Amniotic epithelial cell (primary cell): ENCODE measurements at places on chromosomes 6 and 20.

DNA sequence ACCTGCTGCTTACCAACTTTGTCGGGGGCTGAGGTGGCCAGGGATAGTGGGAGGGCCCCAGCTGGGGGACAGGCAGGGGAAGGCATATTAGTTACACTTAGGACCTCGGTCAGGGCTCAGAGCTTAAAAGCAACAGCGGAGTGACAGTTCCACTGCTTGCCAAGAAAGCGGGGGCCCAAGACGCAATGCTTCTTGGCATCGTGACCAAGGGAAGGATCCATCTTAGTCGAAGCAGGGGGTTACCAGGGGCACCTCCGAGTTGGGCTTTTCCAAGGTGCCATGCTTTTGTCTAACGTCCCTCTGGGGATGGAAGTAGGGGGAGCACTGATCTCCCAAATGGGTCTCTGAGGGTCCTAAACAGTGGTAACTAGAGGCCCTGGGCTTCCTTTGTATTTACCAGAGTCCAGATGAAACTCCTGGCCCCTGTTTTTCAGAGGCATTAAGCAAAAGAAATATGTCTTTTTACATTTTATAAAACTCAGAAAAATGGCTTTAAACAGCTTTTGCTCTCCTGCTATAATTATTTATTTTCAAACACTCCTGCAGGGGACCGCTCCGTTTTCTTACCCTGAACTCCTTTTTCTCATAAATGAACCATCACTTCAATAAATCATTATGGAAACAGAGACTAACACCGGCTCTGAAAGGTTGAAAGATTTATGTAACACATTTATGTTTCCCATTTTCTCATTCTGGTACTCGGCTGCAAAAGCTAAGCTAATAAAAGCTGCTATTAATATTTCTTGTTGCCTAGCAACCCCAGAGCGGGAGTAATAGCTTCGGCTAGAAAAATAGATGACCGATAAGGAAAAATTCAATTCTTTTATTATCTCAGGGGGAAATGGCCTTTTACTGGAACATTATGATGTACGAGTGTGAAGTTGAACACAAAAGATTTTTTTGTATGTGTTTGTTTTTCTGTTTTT lies 100.4 kb downstream of the TOX2 start:
- DNase-seq, result no peak

- DNase-seq, result no peak
Observed at GRCh38 chr20:41027366-41027765, 1.3 kb upstream of the TOP1 start.

- no peak for DNase-seq
Observed at GRCh38 chr6:163253556-163254213, 160.8 kb upstream of the QKI start.

DNA sequence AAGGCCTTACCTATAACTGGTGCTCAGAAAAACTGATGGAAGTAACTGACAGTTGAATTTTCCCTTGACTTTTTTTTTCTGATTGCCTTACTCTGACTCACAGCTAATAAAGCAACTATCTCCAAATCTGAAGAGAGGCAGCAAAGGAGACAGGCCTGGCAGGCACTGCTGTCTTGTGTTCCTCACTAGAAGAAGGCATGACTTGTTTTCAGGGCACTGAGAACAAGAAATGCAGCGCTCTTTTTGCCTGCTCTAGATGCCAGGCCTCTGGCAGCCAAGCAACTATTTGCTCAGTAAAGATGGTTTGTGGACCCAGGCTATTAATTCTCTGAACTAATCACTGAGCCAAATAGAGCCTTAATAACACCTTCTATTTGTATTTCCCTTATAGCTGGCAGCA lies 155.1 kb downstream of the PRDM13 start:
- no peak for DNase-seq

- no peak for DNase-seq
Observed at GRCh38 chr6:52335576-52335975, 26.4 kb upstream of the PAQR8 start.

GRCh38 chr6:83008626-83009025 lies 57.0 kb downstream of the UBE3D start:
- DNase-seq, result no peak
